ENCODE measurements at places on chromosomes 11 and 22.

DNA sequence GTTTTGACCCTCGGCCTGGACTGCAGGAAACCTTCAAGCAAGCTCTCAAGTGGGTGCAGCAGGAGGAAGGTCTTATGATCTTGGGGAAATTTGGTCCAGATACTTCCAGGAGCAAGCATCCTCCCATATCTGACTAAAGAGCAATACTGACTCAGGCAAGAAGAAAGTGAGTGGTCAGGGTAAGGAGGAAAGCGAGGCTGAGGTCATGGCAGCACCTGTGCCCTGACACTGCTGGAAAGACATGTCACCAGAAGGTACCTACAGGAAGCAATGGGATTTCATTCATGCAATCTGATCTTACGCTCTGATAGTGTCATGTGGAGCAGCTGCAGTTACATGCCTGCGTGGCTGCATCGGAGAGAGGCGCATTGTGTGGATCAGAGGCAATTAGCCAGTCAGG lies 6.5 kb upstream of the TOP3B start:
- DNase-seq: no peak

DNA sequence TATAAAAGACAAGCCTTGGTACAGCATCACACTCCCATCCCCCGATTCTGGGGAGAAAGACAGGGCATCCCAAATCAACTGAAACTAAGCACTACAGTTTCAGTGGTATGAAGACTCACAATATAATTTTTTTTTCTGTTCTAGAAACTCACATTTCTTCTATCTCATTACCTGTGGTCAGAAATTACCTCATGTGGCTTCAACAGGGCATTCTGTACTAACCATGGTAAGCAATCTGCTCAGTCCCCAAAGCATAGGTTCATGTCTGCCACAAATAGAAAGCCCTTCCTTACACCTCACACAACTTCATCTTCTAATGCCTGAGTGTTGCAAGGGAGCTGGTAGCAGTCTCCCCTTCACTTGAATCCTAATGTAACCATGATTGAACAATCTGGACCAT lies 147.4 kb upstream of the POU2AF2 start:
- DNase-seq: no peak

DNA sequence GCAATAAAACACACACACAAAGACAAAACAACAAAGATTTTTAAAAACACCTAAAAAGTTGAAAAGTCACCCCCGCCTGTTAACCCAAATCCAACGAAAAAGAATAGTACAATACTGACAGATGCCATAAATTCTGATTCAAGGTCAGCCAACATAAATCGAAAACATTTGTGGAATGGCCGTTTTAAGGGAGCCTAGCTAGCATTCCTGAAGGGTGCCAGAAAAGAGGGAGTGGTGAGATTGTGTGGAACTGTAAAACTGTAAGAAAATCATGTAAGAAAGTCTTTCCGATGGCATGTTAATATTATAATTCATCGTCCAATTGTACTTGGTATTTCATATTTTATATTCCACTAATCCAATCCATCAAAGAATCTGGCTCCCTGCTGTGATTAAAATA lies 75.1 kb downstream of the RAB38 start:
- no peak for DNase-seq

- peak; percentile 60 for DNase-seq
Measured at GRCh38 chr22:39135092-39135896, 17.2 kb downstream of the CBX7 start.

GRCh38 chr11:101817581-101817980 lies 97.2 kb upstream of the CEP126 start:
- DNase-seq: no peak

DNA sequence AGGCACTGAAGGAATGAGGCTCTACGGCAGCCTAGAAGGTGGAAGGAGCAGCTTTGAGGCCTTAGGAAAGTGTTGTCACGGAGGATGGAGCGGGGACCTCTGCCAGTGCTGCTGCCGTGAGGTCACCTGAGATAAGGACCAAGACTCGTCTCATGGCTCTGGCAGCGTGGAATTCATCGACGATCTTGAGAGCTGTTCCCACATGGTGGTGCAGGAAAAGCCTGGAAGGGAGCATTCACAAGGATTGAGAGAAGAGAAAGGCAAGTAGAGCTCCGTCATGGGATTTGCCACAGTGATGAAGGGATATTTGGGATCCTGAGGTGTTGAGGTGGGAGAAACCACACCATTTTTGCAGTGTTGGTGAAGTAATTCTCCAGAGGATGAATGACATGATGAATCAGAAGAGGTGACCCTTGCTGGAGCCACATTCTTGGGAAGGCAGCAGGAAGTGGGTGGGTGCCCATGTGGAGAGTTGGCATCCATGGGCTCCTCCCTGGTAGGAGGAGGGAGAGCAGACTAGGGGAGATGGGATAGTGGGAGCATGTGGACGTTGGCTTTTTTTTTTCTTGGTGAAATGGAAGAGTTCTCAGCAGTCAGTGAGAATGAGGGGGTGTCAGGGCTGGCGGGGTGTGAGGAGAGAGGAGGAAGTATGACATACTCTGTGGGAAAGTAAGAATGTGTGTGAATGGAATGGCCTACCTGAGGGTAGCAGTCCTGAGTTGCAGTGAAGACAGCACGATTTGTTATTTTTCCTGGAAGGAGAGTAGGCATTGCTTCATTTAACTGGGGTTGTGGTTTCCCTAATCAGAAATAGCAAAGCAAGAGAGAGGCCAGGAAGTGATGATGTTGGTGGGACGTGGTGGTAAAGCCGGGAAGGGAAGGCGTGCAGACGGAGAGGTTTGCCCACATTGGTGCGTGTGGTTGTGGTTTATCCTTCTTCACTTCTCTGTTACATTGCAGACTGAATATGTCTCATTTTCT lies 11.1 kb downstream of the PPP6R3 start:
- DNase-seq: peak; percentile 71

GRCh38 chr11:33691066-33691864 lies 9.4 kb downstream of the C11orf91 start:
- no peak for DNase-seq

- no peak for DNase-seq
Measured at GRCh38 chr22:26890870-26891269, 233.5 kb downstream of the MIAT start.

DNA sequence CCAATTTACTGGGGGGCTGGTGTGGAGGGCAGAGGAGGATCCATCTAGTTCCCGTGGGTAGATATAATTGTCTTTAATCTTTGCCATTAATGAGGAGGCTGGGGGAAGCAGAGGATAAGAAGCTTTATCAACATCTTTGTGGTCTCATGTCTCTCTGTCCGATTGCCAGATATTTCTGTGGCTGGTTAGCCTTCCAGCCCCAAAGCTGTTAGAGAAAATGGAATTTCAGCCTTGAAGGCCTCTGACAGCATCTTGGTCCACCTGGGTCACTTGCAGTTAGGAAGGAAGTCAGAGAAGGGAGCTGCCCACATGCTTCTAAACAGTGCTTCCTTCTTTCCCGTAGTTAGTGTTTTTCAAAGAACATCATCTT lies 56.9 kb downstream of the ABTB2 start:
- no peak for DNase-seq
